CD8-positive, alpha-beta T cell (primary cell): ENCODE measurements at places on chromosomes 1 and 21. TPM values are rescaled to one million over a fixed set of nuclear protein-coding genes. Genes with fewer than 3 reads are reported as not detected.
A peak's percentile ranks its signal among the peaks of the same experiment; 100 is the strongest.

Gene SH3BP5L
- total RNA-seq: 19.0 TPM

- DNase-seq: no peak
These were observed 23.7 kb downstream of the IL23R start for GRCh38 chr1:67189953-67190352.

GRCh38 chr1:179744401-179745130 lies 1.5 kb downstream of the FAM163A start:
- no peak for DNase-seq

- DNase-seq: no peak
These were observed 56.7 kb downstream of the DPT start for GRCh38 chr1:168672278-168672677.

- DNase-seq: peak; percentile 91
These were observed 25.0 kb downstream of the CD244 start for GRCh38 chr1:160837558-160838205.

GRCh38 chr1:34479731-34480130 lies 275.1 kb upstream of the GJB5 start:
- no peak for DNase-seq

GRCh38 chr1:95021805-95022643 lies 50.7 kb downstream of the ALG14 start:
- DNase-seq: no peak

DNA sequence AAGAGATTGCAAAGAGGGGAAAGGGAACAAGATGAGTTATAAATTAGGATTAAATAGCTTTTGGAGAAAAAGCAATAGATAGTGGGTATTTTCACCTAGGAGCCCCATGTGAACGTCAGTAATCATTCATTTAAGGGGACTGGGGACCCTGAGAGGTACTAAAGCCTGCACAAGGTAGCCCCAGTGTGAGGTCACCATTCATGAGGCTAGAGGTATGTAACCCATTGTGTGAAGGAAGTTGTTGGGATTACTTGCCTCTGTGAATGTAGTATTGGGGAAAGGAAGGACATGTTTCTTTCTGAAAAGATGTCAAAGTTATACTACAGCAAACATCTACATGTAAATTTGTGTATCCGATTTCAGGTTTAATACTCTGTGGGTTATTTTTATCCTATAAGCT lies 276.8 kb downstream of the TBX15 start:
- no peak for DNase-seq

Gene HTR6
- 1.1 TPM for total RNA-seq

Gene MAB21L3
- total RNA-seq: not detected

Gene EVA1C
- 10.3 TPM for total RNA-seq

DNA sequence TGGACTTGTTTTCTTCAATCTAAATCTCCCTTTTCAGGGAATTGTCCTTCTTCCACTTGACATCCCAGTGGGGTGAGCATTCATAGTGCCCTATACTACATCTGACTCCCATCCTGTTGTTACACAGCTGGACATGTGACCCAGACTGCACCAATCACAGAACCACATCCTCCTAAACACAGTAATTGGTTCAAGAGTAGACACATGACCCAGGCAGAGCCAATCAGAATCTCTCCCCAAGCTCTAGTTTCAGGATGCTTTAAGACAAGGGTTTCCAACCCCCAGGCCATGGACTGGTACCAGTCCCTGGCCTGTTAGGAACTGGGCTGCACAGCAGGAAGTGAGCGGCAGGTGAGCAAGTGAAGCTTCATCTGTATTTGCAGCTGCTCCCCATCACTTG lies 5.6 kb upstream of the DDOST start:
- no peak for DNase-seq

DNA sequence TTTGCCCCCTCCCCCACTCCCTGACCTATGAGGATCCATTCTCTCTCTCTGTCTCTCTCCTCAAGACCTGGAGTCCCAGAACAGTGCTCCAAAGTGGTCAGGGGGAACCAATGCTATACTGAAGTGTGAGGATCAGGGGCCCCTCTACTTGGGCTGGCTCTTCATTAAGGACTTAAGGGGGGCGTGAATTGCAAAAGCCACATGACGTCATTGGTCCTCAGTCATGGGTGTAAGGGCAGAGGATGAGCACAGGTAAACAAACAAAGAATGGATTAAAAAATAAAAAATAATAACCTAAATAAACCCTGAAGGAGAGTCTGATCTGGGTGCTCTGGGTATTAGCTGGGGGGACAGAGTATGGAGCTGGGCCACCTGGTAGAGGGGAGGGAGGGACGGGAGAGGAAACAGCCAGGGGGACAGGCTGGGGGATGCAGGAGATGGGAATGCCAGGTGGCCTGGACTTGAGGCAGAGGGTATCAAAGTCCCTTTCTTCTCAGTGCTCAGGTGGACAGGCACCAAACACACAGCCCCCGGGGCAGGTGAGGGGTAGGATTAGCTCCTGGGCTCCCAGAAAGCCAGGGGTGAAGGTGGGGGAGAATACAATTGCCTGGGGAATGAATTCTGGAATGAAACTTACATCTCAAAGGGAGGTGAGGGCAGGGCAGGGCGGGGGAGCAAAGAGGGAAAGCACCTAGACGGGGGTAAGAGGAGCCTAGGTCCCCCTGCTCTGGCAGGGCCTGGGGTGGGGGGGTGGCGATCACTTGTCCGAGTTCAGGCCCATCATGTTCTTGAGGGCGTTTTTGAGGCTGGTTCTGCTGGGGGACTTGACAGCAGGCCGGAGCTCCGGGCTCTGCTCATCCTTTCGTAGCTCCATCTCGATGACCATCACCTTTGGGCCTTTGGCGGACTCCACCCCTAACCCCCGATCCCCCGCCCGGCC lies 4.6 kb downstream of the MPZ start:
- DNase-seq: no peak

DNA sequence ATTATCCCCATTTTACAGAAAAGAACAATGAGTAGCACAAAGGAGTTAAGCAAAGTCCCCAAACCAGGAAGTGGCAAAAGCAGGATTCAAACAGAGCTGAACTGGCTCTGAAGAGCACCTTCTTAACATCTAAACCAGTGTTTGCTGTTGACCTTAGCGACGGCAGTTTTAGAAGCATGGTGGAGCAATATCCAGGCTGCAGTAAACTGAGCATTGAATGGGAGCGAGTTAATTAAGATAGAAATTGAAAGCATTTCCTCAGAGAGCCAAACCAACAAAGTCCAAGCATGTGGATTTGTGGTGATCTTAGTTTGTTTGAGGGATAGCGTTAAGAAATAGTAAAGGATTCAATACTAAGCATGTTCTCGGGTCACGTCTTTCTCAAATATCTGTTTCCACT lies 13.4 kb upstream of the ZNF281 start:
- DNase-seq: no peak

DNA sequence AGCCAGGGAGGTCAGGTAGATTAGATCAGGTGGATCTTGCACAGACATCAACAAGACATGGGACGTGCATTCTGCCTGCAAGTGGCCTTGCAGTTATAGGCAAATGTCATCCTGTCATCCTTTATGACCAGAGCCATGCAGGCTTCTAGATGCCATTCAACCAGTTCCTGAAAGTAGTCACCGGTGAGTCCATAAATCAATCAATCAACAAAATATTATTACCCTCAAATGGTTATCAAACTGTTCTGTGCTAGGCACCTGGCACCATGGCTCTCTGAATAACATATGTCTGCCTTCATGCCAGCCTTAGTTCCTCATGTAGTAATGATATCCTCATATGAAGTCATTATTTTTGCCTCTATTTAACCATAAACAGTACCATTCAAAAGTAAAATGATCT lies 146.9 kb downstream of the TOMM20 start:
- DNase-seq: no peak

Gene TGFB2
- not detected for total RNA-seq

DNA sequence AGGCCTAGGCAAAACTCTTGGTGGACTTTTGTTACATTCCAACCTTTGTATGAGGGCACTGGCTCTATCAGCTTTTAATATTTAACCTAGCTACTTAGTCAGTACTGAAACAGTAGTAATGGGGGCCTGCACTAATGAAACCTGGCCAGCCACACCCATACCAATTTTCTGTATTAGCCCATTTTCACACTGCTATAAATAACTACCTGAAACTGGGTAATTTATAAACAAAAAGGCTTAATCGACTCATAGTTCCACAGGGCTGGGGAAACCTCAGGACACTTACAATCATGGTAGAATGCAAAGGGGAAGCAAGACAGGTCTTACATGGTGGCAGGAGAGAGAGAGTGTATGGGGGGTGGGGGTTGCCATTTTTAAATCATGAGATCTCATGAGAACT lies 245.7 kb upstream of the RGS18 start:
- no peak for DNase-seq

Gene PGLYRP3
- not detected for total RNA-seq

- no peak for DNase-seq
These were observed 24.8 kb upstream of the TTC34 start for GRCh38 chr1:2826316-2826715.

GRCh38 chr1:46057781-46058180 lies 74.6 kb downstream of the PIK3R3 start:
- DNase-seq: no peak

GRCh38 chr1:47705517-47706130 lies 267.8 kb downstream of the FOXD2 start:
- no peak for DNase-seq

GRCh38 chr21:45532826-45533360 lies 9.3 kb downstream of the SLC19A1 start:
- no peak for DNase-seq

DNA sequence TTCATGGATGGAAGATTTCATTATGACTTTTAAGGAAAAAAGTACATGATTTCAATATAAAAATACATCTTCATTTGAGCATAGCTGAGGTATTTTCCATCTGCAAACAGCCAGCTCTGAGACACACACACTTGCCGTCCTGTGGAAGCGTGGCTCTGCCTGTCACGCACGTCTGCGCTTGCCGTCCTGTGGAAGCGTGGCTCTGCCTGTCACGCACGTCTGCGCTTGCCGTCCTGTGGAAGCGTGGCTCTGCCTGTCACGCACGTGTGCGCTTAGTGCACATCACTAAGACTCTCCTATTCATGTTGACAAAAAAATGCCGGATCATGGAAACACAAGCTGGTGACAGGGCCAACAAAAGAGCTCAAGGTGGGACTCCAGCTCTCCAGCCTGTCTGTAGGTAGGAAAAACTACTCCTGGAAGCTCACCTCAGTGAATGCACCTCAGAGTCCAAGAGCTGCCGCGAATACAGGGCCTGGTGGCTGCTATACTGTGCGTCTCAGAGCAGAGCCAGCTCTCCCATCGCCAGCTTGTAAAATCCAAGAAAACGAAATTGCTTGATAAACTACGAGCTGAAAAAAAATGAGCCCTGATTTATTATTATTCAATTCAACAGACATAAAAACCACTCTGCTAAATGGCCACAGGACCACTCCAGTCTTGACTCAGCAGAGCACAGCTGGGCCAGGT lies 69.3 kb downstream of the SLC37A1 start:
- DNase-seq: no peak

GRCh38 chr1:8374812-8375211 lies 56.9 kb downstream of the SLC45A1 start:
- DNase-seq: no peak

Gene HLX
- not detected for total RNA-seq

- no peak for DNase-seq
These were observed 16.8 kb upstream of the STMN1 start for GRCh38 chr1:25922971-25923552.

DNA sequence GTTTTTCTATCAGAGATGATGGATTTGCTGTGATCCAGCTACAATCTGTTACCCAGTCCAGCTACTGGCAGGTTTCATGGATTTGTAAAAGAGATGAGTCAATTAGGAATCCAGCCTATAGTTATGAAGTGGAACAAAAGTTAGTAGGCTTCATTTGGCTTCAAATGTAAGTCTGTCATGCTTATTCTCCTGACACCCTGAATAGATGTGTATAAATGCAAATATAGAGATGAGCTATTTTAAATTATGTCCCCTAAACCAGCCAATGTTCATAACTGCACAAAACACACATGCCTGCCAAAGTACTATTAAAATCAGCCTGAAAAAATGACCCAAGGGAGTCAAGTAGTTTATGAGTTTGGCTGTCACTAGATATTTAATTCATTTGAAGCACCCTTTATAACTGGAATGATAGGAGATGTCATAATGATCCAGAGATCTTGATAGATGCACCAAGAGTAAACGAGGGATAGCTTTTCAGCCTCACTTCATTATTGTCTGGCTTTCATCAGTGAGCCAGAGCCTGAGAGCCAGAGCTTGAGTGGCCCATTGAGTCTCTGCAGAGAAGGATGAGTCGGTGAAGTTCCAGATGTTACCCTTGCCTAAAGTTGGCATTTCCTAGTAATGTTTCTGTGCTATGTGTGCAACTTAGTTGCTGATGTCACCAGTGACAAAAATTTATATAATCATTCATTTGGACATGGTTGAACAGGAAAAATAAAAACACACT lies 11.8 kb upstream of the NTMT2 start:
- DNase-seq: no peak

DNA sequence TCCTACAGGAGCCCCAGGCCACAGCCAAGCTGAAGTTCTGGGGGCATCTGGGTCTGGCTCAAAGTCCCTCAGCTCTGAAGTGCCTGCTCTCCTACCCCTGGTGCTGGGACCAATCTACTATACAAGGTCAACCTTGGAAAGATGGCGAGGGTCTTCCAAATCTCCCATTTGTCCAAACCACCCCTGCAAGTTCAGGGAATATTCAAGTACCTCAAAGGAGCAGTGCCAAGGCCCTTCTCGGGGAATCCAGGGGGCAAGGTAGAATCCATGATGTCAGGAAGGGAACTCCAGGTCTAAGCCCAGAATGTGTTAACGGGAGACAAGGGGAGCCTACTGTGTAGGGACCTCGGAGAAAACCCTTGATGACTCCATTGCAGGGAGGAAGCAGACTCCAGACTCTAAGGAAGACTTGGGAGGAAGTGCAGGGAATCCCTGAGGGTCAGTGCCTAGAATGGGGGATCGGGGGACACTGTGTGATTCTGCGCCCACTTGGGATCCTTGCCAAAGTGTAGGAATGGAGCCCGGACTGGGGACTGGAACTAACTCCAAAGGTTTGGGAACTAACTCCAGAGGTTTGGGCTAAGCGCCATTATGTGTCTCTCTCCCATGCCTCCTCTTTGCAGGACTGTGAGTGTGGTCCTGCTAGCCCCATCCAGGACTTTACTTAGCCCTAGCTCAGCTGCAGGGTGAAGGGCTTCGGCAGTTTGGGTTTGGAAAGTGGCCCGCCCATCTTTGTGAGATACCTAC lies 8.7 kb downstream of the TAL1 start:
- DNase-seq: no peak
